Hepatocyte (in vitro differentiated cells): ENCODE measurements at places on chromosomes 4 and X. TPM values are rescaled to one million over a fixed set of nuclear protein-coding genes. Genes with fewer than 3 reads are reported as not detected.

DNA sequence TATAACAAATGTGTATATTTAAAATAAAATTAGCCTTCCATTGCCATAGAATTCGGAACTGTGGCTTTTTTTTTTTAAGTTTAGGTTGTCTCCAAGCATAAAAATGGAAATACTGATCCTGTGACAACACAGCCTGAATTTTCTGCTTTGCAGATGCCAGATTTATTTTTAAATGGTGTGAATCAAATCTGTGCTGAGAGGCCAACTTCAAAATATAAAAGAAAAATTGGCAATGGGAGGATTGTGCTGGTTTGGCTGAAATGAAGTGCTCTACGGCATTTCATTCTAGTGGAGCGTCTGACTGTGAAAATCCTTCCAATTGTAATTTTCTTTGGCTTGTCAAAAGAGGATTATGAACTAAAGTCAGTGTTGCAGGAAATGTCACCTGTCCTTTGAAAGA is 580.3 kb upstream of the ZFP42 start:
- H3K27ac ChIP-seq, result no peak overlapping the region
- no peaks in the 10 kb centered on the region for H3K27me3 ChIP-seq
- no peaks in the 10 kb centered on the region for H3K36me3 ChIP-seq
- DNase-seq, result no peak
- H3K4me1 ChIP-seq, result no peaks in the 10 kb centered on the region

Gene ETNPPL
- 1.2 and 2.4 TPM in 2 replicates for total RNA-seq

Gene GLRA3
- 0.08 and 0.10 TPM in 2 replicates for total RNA-seq

Gene AFM
- 70.0 and 78.4 TPM in 2 replicates for total RNA-seq

DNA sequence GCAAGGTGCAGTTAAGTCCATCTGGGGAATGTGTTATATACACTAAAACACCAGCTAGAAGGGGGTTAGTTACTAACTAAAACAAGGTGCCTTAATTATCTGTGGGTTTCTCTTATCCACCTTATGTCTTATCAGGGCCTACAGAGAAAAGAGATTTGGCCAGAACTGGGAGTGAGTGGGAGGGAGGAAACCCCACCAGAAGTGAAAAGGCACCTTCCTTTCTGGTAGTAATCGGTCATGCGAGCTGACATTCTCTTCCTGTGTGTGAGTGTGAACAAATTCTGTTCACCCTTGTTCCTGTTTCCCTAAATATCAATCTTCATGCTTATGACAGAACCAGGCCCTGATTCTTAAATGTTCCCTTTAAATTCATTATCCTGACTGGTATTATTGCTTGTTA is 43.5 kb downstream of the SRPX2 start:
- DNase-seq, result no peak
- H3K27ac ChIP-seq, result no peak overlapping the region
- no peaks in the 10 kb centered on the region for H3K36me3 ChIP-seq
